Bronchial epithelial cell (primary cell): ENCODE measurements at places on chromosomes 11 and 22.

- peak; percentile 35 for DNase-seq
These were observed 1071.2 kb downstream of the LRRC4C start for GRCh38 chr11:40388097-40388818.

DNA sequence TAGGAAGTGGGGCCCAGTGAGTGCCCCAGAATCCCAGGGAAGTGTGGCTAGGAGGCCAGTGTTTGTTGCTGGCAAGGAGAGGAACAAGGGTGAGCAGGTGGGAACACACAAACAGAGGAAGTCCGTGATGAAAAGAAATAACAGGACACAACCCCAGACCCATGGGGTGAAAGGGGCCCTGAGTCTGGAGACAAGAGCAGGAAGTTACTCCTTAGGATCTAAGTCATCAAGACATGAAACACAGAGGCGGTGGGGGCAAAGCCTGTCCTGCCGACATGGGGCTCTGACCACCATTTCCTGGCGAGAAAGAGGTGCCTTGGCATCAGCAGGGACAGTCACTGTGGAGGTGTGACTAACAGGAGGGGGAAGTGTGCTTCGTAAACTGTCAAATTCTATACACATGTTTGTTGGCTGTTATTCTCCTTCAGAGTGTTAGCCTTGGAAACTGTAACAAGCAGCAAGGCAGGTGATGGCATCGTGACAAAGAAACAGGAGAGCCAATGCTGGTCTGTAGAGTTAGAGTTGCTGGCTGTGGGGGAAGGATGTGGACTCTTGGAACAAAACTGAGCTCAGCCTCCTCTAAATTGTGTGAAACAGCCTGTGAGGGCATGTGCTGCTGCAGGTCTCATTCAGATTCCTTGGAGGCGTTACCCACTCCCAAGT lies 21.7 kb downstream of the CHST1 start:
- no peak for DNase-seq

DNA sequence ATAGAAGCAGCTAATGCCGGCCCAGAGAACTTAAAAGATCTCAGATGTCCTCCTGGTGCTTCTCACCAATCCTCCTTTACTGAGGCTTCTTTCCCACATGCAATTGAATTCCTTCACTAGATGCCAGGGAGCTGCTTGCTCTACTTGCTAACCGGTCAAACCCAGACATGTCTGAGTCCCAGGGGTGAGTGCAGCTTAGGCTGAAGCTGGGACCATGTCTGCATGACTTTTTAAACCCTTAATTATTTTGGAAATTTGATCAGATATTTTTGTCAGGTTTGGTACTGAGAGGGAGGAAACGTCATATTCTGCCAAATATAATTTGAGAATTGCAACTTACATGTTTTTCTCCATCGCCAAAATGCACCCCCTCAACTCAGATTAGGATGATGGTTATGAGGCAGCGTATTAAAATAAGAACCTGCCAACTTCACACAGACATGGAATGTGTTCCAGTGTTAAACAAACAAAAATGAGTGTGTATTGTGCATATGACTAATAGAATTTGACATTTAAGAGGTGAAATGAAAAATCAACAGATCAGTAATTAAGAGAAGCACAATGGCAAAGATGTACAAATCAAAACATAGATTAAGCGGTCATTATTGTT lies 529.5 kb downstream of the ETS1 start:
- peak; percentile 83 for DNase-seq

GRCh38 chr11:38937709-38938108 lies 2339.7 kb upstream of the RAG2 start:
- DNase-seq: no peak
